ENCODE measurements at places on chromosomes 2 and 18. TPM values are rescaled to one million over a fixed set of nuclear protein-coding genes. Genes with fewer than 3 reads are reported as not detected.

The PCARE gene
- total RNA-seq, result not detected

The C18orf63 gene
- not detected for total RNA-seq

The DUSP11 gene
- 29.2 TPM for total RNA-seq

The PRKAG3 gene
- total RNA-seq, result not detected

The MEP1B gene
- not detected for total RNA-seq

The AQP12A gene
- total RNA-seq, result not detected

The KIF3C gene
- 26.3 TPM for total RNA-seq

The IL1RL2 gene
- total RNA-seq, result 2.6 TPM

The ERICH2 gene
- not detected for total RNA-seq

The TEKT4 gene
- total RNA-seq, result not detected

The PXDN gene
- 197 TPM for total RNA-seq

The LIMS3 gene
- total RNA-seq, result 1.7 TPM

The LIMS2 gene
- 1.2 TPM for total RNA-seq

The LAMA1 gene
- 10.1 TPM for total RNA-seq

The MYO3B gene
- 0.35 TPM for total RNA-seq

The SERPINB13 gene
- total RNA-seq, result not detected

The UGT1A10 gene
- not detected for total RNA-seq

The INPP5D gene
- total RNA-seq, result 1.8 TPM

The GALR1 gene
- total RNA-seq, result not detected

The CFAP221 gene
- total RNA-seq, result not detected

The RUFY4 gene
- total RNA-seq, result not detected

The CRYGC gene
- total RNA-seq, result not detected

The MC4R gene
- total RNA-seq, result not detected

The ITPRIPL1 gene
- total RNA-seq, result 7.7 TPM

The TCF23 gene
- total RNA-seq, result not detected

The LRATD1 gene
- 14.1 TPM for total RNA-seq

The STARD6 gene
- 1.9 TPM for total RNA-seq

The CKAP2L gene
- total RNA-seq, result 18.8 TPM

The ALPP gene
- not detected for total RNA-seq

The METAP1D gene
- total RNA-seq, result 4.6 TPM

The ONECUT2 gene
- under 0.01 TPM for total RNA-seq

The SMCHD1 gene
- 32.8 TPM for total RNA-seq

The ANKRD30B gene
- 0.17 TPM for total RNA-seq

The ERBB4 gene
- 1.4 TPM for total RNA-seq

The GALNT3 gene
- total RNA-seq, result 28.7 TPM

The ANKRD53 gene
- 0.75 TPM for total RNA-seq

The CCDC85A gene
- 0.07 TPM for total RNA-seq

The CLEC4F gene
- total RNA-seq, result not detected

The TMEM169 gene
- 2.9 TPM for total RNA-seq

The FAM237A gene
- total RNA-seq, result not detected

The RBM44 gene
- total RNA-seq, result 0.14 TPM

The GKN2 gene
- not detected for total RNA-seq

The NOSTRIN gene
- total RNA-seq, result 3.1 TPM

The UGT1A9 gene
- not detected for total RNA-seq

The DNAH6 gene
- 0.14 TPM for total RNA-seq

The ITM2C gene
- total RNA-seq, result 169 TPM

The SLC4A5 gene
- 0.14 TPM for total RNA-seq

The CABYR gene
- total RNA-seq, result 11.4 TPM

The SLC9A4 gene
- 0.40 TPM for total RNA-seq

The GPAT2 gene
- total RNA-seq, result 1.7 TPM

The ALPG gene
- total RNA-seq, result not detected

The TUBA3E gene
- total RNA-seq, result not detected

The RBM43 gene
- 0.87 TPM for total RNA-seq

The STK39 gene
- total RNA-seq, result 32.3 TPM

The SKA1 gene
- total RNA-seq, result 23.9 TPM

The ZC3H6 gene
- 6.7 TPM for total RNA-seq

The KIF5C gene
- total RNA-seq, result 4.7 TPM
